Heart right ventricle (tissue), 16 donors: ENCODE measurements at places on chromosomes 16 and 17. TPM values are rescaled to one million over a fixed set of nuclear protein-coding genes. Genes with fewer than 3 reads are reported as not detected.

The SDR42E1 gene
- 1.3 TPM for total RNA-seq

The TMC5 gene
- total RNA-seq: 0.11 TPM

The TCAP gene
- total RNA-seq: 3,683 TPM

The CBFB gene
- 24.3 TPM for total RNA-seq

The COPZ2 gene
- 67.3 TPM for total RNA-seq

The HOXB7 gene
- 0.25 TPM for total RNA-seq

The TP53TG3F gene
- total RNA-seq: not detected

The FBXO39 gene
- not detected for total RNA-seq

The PRR29 gene
- total RNA-seq: 0.44 TPM

The HS3ST3A1 gene
- 2.1 TPM for total RNA-seq

The KLHL10 gene
- 0.20 TPM for total RNA-seq

The SLC12A3 gene
- not detected for total RNA-seq

The HAS3 gene
- 0.64 TPM for total RNA-seq

The CCL4L2 gene
- 1.2 TPM for total RNA-seq

The IRF8 gene
- 5.7 TPM for total RNA-seq

The WNK4 gene
- total RNA-seq: not detected

The SLC2A4 gene
- 178 TPM for total RNA-seq
